ENCODE measurements at places on chromosomes 5 and 9.

- peak; percentile 51 for DNase-seq
- H3K27ac ChIP-seq = peak overlapping the region; percentile 99
- no peaks in the 10 kb centered on the region for H3K27me3 ChIP-seq
- H3K4me1 ChIP-seq = peaks cover 23% of the 10 kb centered on the region
- peak overlapping the region; percentile 34 for H3K4me3 ChIP-seq
Observed at GRCh38 chr5:160467555-160468362, 46.1 kb downstream of the PTTG1 start.

- H3K4me3 ChIP-seq = no peak overlapping the region
- H3K36me3 ChIP-seq = peaks cover 2% of the 10 kb centered on the region
- H3K27me3 ChIP-seq = no peaks in the 10 kb centered on the region
- no peak for DNase-seq
Observed at GRCh38 chr9:125541840-125542243, 165.2 kb downstream of the MAPKAP1 start.

DNA sequence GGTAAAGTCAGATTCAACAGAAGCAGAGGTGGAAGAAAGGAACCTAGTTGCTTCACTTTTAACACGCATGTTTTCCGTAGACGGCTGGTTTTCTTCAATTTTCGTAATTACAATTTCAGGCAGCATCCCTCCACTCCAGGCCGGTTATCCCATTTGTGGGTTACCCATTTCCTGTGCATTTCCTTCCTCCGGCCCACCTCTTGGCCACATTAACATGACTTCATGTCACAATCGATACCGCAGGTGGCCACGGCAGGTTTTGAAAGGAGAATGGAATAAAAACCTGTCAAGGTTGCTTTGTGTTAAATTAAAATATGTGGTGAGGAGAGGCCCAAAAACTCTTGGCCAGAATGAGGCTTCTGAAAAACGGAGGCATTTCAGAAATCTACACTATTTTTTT, 130.2 kb downstream of the PCSK5 start:
- H3K27ac ChIP-seq = no peak overlapping the region
- H3K27me3 ChIP-seq = no peaks in the 10 kb centered on the region
- no peaks in the 10 kb centered on the region for H3K4me1 ChIP-seq
- H3K4me3 ChIP-seq = no peak overlapping the region

- H3K4me3 ChIP-seq = no peak overlapping the region
- peaks cover 2% of the 10 kb centered on the region for H3K4me1 ChIP-seq
- H3K36me3 ChIP-seq = no peaks in the 10 kb centered on the region
- DNase-seq = no peak
- no peaks in the 10 kb centered on the region for H3K27me3 ChIP-seq
Observed at GRCh38 chr9:9950813-9951212, 662.0 kb downstream of the PTPRD start.

GRCh38 chr9:129611307-129611800, 9.5 kb downstream of the C9orf50 start:
- H3K36me3 ChIP-seq = no peaks in the 10 kb centered on the region
- no peak overlapping the region for H3K27ac ChIP-seq
- DNase-seq = no peak
- peak overlapping the region; percentile 88 for H3K4me3 ChIP-seq

DNA sequence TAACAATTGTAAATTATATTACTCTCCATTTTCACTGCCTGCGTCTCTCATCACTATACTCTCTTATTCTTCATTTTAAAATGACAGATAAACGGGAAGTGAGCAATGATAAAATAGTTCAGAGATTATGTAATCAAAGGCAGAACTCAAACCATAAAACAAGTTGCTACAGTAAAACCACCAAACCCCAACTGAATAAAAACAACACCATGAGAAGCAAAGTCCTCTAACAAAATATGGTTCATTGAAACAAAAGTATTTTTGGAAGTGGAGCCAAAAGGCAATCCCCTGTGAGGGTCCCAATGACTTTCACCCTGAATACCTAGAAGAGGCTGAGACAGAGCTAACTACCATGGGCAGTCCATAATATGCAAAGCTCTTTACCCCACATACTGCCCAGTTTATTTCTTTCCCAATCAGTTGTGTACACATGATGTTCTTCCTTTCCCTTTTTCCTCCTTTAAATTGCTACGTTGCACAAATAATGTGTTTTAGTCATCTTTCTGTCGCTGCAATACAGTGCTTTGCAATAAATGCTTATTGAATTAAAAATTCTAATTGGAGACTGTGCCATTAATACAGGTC, 64.0 kb upstream of the PTGER4 start:
- no peaks in the 10 kb centered on the region for H3K36me3 ChIP-seq
- H3K4me3 ChIP-seq = no peak overlapping the region
- no peak overlapping the region for H3K27ac ChIP-seq
- no peaks in the 10 kb centered on the region for H3K27me3 ChIP-seq
- no peaks in the 10 kb centered on the region for H3K4me1 ChIP-seq

DNA sequence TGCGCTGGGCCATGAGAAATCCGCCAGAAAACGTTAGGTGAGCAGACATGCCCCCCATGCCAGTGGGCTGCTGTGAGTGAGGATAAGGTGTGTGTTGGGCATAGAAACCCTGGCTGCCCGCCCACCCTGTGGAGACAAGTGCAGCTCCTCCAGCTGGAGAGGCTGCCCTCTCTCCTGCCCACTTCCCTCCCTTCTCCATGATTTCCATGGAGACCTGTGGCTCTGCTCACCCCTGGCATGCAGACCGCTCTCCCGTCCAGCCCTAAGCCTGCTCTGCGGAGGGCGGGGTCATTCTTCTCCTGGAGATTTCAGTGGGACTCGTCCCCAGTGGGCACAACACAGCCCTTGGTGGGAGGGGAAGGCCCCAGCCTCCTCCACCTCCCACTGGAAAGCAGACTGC, 133.0 kb upstream of the FAM120A start:
- H3K36me3 ChIP-seq = no peaks in the 10 kb centered on the region
- H3K27me3 ChIP-seq = peaks cover 26% of the 10 kb centered on the region
- no peak for DNase-seq
- H3K27ac ChIP-seq = no peak overlapping the region
- no peak overlapping the region for H3K4me3 ChIP-seq

DNA sequence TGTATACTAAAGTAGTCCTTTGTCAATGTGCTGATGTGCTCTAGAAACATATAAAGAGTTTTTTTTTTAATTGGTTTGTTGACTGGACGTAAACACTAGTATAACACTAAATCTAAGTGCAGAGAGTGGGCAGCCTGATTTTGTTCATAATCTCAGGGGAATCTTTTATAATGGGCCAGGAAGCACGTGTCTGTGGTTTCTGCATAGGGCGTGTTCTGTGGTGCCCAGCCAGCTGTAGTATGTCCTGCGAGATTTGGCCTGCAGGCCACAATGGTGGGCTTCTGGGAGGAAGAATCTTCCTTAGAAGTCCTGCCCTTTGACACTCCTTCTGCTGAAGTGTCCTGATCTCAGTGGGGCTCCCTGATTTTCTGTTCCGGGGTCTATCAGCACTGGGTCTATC, 49.0 kb upstream of the DHFR start:
- DNase-seq = no peak
- no peaks in the 10 kb centered on the region for H3K27me3 ChIP-seq
- H3K27ac ChIP-seq = no peak overlapping the region
- peaks cover 13% of the 10 kb centered on the region for H3K36me3 ChIP-seq
- no peak overlapping the region for H3K4me3 ChIP-seq

DNA sequence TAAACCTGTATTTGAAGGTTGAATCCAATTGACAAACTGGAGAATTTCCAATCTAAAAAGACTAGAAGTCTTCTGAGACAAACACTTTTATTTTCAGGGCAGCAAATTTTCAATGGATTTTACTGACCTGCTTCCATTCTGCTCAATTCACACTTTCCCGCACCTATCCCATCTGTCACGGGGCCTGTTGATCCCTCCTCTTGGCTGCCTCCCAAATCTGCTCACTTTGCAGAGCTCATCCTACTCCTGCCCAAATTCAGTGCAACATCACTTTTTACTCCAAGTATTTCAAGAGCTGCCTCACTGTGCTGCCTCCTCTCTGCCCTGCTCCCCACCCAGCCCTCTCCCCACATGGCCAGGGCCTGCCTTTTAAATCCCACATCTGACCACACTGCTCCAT, 35.1 kb downstream of the GOLM1 start:
- no peak overlapping the region for H3K4me3 ChIP-seq
- DNase-seq = no peak
- no peak overlapping the region for H3K27ac ChIP-seq
- peaks cover 17% of the 10 kb centered on the region for H3K36me3 ChIP-seq
- H3K27me3 ChIP-seq = no peaks in the 10 kb centered on the region

- no peaks in the 10 kb centered on the region for H3K27me3 ChIP-seq
- H3K4me1 ChIP-seq = no peaks in the 10 kb centered on the region
- H3K4me3 ChIP-seq = no peak overlapping the region
- H3K36me3 ChIP-seq = no peaks in the 10 kb centered on the region
- DNase-seq = no peak
Observed at GRCh38 chr5:41445937-41446563, 64.4 kb downstream of the PLCXD3 start.

DNA sequence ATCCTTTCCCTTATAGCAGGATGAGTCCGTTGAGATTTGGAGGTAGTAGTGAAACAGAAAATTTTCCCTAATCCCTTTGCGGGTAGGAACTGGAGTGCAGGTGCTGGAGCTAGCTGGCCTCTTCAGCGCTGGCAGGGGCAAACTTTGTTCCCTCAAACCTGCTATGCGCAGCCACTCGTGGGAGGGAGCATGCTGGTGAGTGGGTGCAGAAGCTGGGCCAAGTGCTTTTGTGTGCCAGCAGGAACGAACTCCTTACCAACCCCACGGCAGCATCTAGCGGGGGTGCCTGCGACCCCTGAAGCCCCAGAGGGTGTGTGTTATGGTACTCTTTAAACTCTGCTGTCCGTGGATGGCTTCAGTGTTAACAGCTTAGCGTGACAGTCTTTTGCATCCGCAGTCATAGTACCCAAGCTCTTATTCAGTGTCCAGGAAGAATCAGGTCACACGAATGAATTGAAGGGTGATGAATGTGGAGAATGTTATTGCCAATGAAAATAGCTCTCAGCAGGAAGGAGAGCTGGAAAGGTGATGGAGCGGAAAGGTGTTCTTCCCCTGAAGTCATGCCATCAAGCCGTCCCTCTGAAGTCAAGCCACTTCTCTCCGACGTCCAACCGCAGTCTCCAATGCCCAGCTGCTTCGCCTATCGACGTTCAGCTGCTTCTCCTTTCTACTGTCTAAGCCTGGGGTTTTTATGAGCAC, 1445.1 kb upstream of the CDH9 start:
- no peaks in the 10 kb centered on the region for H3K36me3 ChIP-seq
- peaks cover 3% of the 10 kb centered on the region for H3K4me1 ChIP-seq
- no peak overlapping the region for H3K27ac ChIP-seq
- no peak for DNase-seq
- no peak overlapping the region for H3K4me3 ChIP-seq
- H3K27me3 ChIP-seq = no peaks in the 10 kb centered on the region

DNA sequence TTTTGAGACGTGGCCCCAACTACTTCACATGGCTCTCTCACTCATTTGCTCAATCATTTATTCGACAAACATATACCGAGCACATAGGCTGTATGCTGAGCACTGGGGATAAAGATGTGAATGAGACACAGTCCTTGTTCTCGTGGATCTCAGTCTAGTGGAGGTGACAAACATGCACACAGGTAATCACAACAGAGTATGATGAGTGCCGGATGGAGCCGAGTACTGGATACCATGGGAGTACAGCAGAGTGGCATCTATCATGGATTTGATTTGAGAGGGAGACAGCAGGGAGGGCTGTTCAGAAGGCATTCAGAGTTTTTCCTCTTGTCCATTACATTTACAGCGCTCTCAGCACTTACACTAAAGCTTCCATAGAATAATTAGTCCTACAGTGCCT, 259.8 kb downstream of the SLIT3 start:
- no peaks in the 10 kb centered on the region for H3K27me3 ChIP-seq
- no peak overlapping the region for H3K27ac ChIP-seq
- no peak for DNase-seq
- H3K4me1 ChIP-seq = no peaks in the 10 kb centered on the region
- H3K4me3 ChIP-seq = no peak overlapping the region

DNA sequence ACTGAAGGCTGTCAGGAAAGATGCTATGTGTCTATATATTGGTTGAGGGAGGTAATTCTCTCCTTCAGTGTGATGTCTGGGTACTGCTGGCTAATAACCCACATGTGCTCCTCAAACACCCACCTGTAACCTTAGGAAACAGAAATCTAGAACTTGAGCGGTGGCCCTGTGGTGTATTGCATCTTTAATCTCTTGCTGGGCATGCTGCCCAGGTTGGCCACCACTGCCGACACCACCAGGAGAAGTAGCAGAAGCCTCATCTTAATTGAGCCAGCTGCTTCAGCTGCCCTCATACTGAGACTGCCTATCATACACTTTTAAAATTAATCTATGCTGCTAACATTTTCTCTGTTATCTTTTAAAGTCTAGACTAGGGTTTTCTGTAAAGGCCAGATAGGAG, 103.5 kb upstream of the C5orf63 start:
- DNase-seq = no peak
- no peaks in the 10 kb centered on the region for H3K36me3 ChIP-seq
- H3K4me1 ChIP-seq = no peaks in the 10 kb centered on the region

DNA sequence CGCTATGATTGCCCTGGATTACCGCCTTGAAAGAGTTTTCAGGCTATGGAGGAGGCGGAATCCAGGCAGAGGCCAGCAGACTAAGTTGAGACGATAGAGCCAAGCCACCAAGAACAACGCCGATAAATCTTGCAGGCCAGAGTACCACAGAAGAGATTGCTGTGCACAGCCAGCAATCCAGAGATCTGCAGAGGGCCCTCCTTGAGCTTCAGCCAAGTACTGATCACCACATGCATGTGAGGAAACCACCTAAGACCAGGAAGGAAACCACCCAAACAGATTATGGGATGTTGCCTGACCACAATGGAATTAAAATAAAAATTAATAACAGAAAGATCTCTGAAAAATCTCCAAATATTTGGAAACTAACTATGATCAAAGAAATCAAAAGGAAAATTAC, 74.9 kb downstream of the GCNT4 start:
- peaks cover 4% of the 10 kb centered on the region for H3K27me3 ChIP-seq
- no peaks in the 10 kb centered on the region for H3K4me1 ChIP-seq
- no peak overlapping the region for H3K4me3 ChIP-seq
- no peak for DNase-seq
- H3K27ac ChIP-seq = no peak overlapping the region

DNA sequence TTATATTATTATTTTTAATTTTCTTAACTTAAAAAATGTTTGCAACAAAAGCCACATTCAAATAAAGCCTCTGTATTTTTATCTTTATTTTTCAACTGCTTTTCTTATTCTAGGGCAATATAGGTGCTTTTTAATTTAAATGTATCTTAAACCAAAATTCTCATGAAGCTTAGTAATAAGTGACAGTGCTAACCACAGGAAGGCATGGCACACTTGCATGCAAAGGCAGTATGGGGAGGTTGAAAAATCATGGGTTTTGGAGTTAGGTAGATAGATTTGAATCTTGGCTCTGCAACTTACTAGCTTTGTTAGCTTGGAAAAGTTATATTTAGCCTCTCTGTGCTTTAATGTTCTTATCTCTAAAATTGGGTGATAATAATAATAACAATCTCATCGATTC, 458.0 kb downstream of the DMAC1 start:
- H3K36me3 ChIP-seq = no peaks in the 10 kb centered on the region
- no peak overlapping the region for H3K27ac ChIP-seq
- DNase-seq = no peak

GRCh38 chr9:19358701-19359100, 21.3 kb downstream of the RPS6 start:
- no peaks in the 10 kb centered on the region for H3K27me3 ChIP-seq
- H3K4me1 ChIP-seq = no peaks in the 10 kb centered on the region
- peaks cover 13% of the 10 kb centered on the region for H3K36me3 ChIP-seq
- peak; percentile 47 for DNase-seq
- no peak overlapping the region for H3K4me3 ChIP-seq
